Retina (tissue), 1 donor: ENCODE measurements at places on chromosomes 11 and 22.

- no peak for DNase-seq
Measured at GRCh38 chr11:64238076-64238475, 2.8 kb upstream of the FKBP2 start.

GRCh38 chr22:44891791-44892190, 118.0 kb downstream of the PHF21B start:
- DNase-seq = no peak

DNA sequence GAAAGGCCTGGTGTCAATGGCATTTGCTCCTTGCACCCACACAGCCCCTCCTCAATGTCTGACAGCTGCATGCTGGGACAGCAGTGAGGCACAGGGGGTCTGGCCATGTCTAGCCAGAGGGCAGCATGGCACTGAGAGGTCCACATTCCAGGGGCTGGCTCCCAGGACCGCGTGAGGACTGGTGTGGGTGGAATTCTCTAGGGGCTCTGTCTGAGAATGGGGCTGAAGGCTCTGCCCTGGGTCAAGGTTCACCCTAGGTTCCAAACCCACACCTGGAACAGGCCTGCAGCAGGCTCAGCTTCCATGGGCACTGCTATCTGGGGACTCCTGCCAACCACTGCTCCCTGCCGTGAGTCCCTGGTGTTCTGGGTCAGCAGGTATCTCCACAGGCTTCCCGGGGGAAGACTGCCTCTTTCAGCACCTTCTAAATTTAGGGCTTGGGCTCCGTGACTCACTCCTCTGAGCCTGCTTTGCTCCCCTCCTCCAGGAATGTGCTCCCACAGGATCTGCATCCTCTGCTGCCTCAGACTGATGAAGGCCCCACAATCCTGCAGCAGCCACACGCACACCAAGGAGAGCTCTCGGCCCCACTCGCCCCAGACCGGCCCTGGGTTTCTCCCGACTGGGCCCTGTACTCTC, 4.2 kb downstream of the STARD10 start:
- DNase-seq = no peak

DNA sequence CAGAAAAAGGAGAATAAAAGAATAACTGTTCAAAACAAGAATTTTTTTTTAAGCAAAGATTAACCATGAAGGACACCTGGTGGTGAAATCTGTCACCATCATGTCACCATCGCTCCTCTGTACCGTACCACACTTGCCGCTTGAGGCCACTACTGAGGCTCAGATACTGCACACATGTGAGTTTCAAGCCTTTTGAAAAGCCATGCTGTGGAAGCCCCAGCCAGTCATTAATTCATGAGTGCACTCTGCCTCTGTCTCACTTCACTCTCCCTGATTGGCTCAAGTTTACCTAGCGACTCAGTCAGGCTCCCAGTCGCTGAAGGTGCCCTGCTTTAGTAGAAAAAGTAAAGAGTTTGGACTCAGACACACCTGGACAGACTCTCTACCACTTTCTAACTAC, 6.6 kb upstream of the MS4A12 start:
- no peak for DNase-seq

- no peak for DNase-seq
Measured at GRCh38 chr11:47357985-47358730, 5.7 kb upstream of the MYBPC3 start.

DNA sequence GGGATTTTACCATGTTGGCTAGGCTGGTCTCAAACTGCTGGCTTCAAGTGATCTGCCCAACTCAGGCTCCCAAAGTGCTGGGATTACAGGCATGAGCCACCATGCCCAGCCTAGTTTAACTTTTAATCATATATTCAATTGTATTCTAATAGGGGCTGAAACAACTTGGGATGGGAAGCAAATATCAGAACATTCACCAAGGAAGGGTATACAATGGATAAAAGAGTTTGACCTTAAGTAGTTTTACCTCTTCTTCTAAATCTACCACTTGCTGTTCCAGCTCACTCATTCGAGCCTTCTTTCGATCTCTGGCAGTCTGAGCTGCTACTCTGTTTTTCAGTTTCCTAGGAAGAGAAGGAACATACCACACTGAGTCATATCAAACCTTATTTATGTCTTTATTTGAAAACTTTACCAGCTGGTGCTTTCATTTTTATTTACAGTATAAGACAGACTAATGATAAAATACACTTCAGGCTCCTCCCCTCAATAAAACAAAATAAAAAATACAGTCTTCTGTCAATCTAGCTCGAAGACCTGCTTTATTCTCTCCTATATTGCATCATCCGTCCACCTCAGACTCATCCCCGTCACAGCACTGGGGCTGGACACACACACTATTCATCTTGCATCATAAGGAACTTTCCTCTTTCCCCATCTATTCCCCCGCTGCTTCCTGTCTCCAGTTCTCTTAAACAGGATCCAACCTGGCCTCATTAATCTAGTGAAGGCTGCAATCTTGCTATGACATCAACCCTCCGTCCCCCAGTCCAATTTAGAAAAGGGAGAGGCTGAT, 1.4 kb downstream of the XBP1 start:
- DNase-seq = no peak

- DNase-seq = no peak
Measured at GRCh38 chr11:119525180-119525866, 102.4 kb upstream of the THY1 start.
